ENCODE measurements at places on chromosomes 7 and 10.

DNA sequence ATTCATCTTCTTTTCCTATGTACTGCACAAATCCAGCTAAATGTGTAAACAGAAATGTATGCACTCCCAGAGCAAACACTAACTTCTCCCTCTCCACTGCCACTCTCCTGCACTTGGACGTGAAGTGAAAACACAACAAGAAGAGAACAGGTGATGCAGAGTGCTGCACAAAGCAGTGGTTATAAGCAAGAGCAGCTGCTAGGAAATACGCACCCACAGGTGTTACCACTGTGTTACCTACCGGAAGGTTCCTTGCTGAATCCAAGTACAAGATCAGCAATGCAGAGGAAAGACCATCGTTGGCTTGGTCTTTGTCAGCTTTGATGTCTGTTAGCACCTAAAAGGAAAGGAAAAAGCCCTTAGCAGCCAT is 54.6 kb upstream of the NCAPG2 start:
- DNase-seq: no peak

DNA sequence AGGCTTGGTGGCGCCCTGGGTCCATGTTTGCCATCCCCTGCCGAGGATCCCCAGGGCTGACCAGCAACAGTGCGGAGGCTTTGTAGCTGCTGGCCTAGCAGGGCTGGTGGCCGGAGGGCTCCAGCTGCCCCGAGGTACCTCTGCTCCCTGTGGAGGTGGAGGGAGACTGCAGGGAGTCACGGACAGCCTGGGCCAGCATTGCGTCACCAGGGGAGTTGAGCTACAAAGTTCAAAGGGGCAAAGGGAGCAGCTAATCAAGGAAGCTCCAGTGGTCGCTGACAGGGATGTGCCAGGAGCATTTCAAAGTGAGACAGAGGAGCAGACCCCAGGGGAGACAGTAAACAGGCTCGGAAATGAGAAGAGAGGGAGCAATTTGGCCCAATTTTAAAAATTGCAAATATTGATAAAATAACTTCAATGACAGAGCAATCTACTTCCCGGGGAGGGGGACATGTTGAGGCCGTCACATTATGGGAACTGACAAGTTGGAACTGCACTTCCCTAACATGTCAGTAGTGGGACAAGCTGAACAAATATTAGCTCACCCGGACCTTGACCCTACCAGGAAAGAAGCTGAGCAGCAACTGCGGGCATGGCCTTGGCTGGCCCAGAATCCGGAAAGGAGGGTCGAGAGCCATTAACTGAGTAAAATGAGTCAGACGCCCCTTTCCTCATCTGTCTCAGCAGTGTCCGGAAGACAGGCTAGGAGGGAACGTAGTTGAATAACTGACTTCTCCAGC is 39.4 kb downstream of the BTBD16 start:
- no peak for DNase-seq

DNA sequence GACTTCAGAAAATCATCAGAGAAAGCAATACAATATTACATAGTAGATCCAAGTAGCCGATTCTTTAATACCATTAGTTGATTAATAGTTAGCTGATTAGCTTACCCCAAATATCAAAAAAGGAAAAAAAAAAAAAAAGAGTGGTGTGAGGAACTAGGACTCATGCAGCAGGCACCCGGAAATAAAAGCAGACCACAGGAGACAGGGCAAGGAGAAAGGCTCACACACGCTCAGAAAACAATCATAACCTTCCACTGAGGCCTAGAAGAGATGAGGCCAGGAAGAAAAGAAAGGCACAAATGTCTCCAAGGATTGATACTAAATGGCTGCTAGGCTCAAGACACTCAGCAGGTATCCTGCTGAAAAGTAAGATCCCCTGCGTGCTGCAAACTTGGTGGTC is 25.9 kb downstream of the TRDMT1 start:
- no peak for DNase-seq

- DNase-seq: no peak
Measured at GRCh38 chr7:132509643-132510042, 66.6 kb downstream of the PLXNA4 start.

- no peak for DNase-seq
Measured at GRCh38 chr7:77188731-77189437, 10.7 kb downstream of the FGL2 start.

- DNase-seq: peak; percentile 62
Measured at GRCh38 chr10:111076191-111076681, 593 bp upstream of the ADRA2A start.

- DNase-seq: no peak
Measured at GRCh38 chr10:72092171-72092924, 4.0 kb upstream of the SPOCK2 start.

GRCh38 chr10:72027498-72027897 is 60.9 kb downstream of the SPOCK2 start:
- no peak for DNase-seq

- DNase-seq: no peak
Measured at GRCh38 chr10:36573246-36573645, 552.2 kb upstream of the ANKRD30A start.

DNA sequence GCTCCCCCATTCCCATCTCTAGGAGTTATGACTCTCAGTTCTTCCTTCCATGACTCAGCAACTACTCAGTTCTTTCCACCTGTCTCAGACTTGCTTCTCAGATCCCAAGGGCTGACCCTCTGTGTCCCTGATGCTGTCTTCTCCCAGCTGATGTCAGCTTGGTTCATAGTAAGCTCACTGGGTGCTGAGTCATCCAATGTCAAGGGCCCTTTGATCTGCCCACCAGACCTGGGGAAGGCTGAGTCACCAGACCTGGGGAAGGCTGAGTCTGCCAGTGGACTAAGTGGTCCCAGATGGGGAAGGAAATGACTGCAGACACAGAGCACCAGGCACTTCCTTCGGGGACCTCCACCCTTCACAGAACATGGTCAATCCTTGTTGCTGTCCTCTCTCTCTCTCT is 76.1 kb upstream of the ZEB1 start:
- no peak for DNase-seq

DNA sequence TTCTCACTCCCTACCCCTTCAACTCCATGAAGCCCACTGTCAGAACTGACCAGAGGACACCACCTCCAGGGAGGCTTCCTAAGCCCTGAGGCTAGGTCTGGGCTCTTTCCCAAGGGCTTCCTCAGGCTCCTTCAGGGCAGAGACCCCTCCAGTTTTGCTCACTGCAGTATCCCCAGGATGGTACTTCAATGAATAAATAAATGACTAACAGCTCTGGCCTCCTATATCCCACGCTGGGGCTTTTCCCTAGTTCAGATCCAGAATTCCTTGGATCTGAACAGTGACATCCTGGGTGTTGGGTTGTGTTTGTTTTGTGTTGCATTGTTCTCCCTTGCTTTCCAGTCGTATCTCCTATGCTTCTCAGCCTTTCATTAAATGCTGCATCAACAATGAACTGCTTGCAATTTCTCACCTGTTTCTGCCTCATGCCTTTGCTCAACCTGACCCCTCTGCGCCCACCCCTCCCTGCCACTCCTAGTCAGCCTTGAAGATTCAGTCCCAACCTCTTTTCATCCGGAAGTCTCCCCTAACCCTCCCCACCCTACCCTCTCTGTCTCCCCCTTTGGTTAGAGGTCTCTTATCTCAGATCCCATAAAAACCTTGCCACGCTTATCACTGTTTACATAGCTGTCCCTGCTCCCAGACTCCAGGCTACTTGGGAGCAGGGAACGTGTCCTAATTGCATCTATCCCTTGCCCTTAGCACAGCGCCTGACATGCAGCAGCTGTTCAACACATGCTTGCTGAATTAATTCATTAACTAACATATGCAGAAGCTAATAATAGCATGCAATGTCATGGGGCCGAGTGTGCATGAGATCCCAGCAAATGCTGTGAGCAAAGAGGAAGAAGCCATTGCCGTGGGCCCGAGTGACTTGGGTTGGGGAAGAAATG is 41.7 kb downstream of the PPP1R3C start:
- no peak for DNase-seq

- no peak for DNase-seq
Measured at GRCh38 chr7:71826141-71826540, 586.0 kb downstream of the CALN1 start.

- no peak for DNase-seq
Measured at GRCh38 chr7:95753440-95753839, 18.9 kb upstream of the DYNC1I1 start.
